Neural crest cell (in vitro differentiated cells): ENCODE measurements at places on chromosomes 6 and 20.

- no peak for DNase-seq
Measured at GRCh38 chr20:57679113-57679512, 30.7 kb downstream of the PMEPA1 start.

GRCh38 chr6:36751091-36751490 is 53.5 kb downstream of the RAB44 start:
- no peak for DNase-seq

- peak; percentile 38 for DNase-seq
Measured at GRCh38 chr6:136317021-136317694, 27.5 kb upstream of the BCLAF1 start.

DNA sequence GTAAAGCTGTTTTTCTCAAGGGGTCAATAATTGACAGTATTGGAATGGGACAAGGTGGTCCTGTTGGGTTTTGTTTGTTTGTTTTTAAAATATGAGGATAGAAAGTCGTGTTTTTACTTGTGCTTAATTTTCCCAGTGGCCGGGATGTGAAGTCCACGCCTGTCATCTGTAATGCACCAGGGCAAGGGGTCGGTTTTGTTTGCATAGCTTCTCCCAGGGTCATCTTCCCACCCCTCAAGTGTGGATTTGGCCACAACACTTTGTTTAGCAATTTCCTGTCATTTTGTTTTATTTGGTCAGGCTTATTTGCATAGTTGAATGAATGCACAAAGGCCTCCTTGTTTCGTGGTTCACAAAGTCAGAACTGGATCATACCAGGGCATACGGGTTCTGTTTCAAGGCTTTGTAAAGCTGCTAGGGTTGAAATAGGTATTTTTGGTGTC is 29.8 kb downstream of the SYNJ2 start:
- DNase-seq: no peak

- no peak for DNase-seq
Measured at GRCh38 chr6:109794201-109794923, 103.3 kb downstream of the FIG4 start.

DNA sequence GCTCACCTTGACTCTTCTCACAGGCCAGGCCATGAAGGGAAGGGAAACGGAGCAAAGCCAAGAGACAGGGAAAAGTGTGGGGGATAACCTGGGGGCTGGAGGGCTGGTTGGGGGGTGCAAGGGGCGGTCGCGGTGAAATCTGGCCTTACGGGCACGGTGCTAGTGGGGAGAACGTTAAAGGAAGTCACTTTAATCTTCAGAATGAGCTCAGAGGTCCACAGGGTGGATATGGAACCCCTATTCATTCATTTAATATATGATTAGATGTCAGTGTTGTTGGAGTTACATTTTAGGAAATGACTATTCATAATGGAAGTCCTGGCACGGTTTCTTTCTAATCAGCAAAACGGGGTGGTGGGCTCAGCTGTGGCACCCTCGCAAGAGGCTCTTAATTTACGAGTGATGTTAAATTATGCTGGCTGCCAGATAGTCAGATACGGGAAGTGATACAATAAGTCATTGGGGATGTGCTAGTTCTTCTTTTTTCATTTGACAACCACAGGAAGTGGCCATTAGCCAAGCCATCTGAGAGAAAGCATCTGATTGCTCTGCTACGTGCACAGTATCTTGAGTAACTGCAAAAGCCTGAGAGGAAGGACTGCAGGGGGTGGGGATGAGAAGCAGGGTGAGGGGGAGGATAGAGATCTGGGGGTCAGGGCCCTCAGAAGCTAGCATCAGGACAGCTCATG is 253.0 kb downstream of the QKI start:
- DNase-seq: no peak

- DNase-seq: no peak
Measured at GRCh38 chr6:6650839-6651238, 62.3 kb downstream of the LY86 start.

DNA sequence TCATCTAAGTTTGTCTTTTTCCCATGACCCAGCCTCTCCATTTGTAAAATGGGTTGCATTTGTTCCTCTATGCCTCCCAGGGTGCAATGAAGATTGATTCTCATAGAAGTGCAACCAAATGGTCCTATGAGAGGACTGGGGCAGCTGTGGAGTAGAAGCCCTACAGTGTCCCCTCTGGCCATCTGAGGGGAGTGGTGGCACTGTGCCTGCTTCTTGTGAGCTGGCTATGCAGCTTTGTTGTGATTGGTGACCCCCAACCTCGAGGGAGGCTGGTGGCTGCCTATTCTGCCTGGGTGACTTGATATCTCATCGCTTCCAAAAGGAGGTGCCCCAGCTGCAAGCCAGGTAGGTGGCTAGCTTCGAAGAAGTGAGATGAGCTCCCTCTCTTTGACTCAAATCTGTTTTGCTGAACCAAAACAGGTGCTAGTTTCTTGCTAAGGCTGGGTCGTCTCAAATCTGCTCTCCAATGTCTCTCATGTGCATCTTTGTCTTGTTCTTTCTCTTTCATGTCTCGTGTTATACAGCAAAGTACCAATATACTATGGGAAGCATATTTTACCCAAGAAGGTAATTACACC is 33.9 kb downstream of the TXLNB start:
- DNase-seq: no peak

GRCh38 chr6:114080891-114081510 is 110.1 kb upstream of the HDAC2 start:
- DNase-seq: no peak

- no peak for DNase-seq
Measured at GRCh38 chr6:57324538-57324937, 7.1 kb downstream of the PRIM2 start.

DNA sequence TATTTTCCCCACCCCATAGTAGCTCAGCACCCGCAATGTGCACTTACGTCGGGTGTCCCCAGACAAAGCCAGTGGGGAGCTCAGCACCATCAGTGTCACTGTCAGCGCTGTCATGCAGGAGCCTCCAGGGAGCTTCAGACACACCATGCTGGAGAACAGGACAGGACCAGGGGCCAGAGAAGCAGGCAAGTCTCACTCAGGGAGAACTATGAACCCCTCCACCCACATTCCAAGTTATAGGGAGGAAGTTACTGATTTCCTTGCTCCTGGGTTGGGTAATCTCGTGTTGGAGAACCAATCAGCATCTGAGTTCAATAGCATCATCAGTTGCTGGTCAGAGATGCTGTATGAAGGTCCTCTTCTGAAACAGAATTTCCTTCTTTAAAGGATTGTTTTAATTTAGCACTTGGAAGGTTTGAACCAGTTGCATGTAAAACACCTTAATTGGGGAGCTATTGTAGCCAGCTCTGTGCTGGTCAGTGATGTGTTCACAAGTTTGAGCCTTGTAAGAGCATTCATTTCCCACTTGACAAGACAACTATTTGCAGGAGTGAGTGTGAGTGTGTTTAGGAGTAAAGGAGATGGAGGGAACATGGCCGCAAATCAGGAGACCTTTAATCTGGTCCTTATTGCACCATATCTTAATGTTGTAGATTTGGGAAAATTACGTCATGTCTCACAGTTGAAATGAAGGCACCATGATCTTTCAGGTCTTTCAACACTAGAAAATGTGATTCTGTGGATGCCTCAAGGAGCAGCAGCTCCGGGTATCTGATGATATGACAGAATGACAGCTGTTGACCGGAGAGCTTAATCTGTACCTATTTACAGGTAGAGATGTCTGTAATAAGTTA is at the start of gene HLA-DRB1:
Gene HLA-DRB1 (minus strand): TSS at position 253 of the 854 bp plus-strand sequence. CDS start 106 bp downstream, at position 147.
- DNase-seq: no peak

GRCh38 chr20:1909097-1909496 is 13.9 kb downstream of the SIRPA start:
- DNase-seq: no peak

DNA sequence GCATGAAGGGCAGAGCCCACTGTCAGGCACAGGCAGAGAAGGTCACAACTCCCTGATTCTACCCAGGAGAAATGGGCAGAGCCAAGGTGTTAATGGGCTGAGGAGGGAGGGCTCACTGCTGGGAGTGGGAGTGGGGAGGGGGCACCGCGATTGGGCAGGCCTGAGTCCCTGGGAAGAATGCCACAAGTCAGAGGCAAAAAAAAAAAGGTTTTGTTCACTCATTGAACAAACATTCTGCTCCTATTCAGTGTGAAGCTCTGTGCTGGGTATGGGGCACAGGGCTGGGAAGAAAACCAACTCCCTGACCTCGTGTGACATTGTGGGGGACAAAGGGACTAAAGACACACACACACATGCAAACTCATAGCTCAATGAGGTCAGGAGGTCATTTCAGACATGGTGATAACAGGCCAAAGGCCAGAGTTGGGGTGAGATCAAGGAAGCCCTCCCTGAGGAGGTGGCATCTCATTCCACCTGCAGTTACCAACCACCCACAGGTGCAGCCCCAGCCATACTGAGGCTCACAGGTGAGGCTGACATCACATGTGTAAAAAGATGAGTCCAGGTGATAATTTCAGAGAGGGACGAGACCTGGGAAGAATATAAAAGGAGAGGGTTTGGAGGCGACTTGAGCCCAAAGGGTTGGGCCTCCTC is 3.2 kb upstream of the PMEPA1 start:
- DNase-seq: no peak

- no peak for DNase-seq
Measured at GRCh38 chr6:23418095-23418494, 707.9 kb upstream of the NRSN1 start.

DNA sequence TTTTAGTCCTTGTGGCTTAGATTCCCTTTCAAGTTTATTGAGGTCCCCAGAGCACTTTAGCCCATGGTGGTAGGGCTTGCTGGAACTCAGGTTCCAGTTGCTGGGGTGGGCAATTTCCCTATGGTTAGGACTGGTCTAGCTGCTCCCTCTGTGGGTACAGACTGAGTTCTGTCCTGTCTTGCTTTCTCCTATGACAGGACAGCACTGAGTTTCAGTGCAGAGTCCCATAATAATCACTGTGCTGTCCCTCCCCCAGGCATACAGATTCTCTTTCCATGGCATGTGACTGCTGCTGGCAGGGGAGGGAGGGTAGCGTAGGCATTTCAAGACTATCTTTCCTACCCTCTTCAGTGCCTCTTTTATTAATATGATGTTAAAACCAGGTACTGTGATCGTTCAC is 17.1 kb upstream of the ERVFRD-1 start:
- no peak for DNase-seq

- no peak for DNase-seq
Measured at GRCh38 chr6:33882154-33882553, 78.4 kb upstream of the MLN start.

GRCh38 chr20:47574616-47575364 is 73.1 kb downstream of the NCOA3 start:
- no peak for DNase-seq

DNA sequence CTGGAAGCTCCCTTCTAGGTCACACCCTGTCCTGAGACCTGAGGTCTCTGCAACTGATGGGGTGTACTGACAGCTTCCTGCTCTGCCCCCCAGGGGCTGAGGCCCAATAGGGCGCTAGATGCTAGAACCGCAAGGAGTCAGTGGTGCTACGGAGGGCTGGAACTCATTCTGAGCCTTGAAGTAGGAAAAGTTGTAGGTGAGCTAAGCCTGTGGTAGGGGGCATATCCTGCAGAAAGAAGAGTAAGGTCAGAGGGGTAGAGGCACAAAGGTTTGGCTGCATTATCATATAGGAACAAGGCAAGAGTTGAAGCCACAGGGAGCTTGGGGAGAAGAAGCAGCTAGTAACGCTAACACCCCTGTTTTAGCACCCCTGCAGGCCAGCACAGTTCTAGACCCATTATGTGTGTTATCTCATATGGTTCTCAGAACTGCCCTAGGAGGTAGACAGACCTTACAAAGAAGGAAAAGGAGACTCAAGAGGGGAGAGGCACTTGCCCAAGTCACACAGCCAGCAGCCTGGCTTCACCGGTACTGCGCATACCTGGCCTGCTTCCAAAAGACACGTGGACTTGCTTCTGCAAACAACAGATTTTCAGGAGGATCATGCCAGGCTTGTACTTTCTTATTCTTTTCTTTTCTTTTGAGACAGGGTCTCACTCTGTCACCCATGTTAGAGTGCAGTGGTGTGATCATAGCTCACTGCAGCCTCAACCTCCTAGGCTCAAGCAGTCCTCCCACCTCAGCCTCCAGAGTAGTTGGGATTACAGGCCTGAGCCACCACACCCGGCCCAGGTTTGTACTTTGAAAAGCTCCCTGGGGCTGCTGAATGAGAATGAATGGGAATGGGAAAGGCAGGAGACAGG is 156.1 kb downstream of the MRPL14 start:
- DNase-seq: no peak

- DNase-seq: no peak
Measured at GRCh38 chr6:159981403-159982245, 12.7 kb downstream of the IGF2R start.

DNA sequence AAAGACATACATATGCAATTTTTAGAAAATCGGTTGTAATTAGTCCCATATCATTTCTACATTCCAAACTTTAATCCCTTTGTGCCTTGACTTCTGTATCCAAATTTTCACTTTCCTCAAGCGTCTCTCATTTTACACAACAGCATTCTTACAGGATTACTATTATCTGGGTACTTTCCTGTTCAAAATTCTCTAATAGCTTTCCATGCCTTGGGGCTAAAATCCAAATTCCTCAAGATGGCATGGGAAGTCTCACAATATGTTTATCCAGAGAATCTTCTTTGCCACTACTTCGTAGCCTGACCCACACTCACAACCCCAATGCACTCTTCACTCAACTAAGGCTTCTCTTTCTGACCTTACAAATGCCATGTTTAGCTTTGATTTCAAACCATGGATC is 125.0 kb downstream of the TBX18 start:
- no peak for DNase-seq

GRCh38 chr6:24743265-24743943 is 24.4 kb upstream of the C6orf62 start:
- no peak for DNase-seq

GRCh38 chr20:24350923-24351368 is 118.5 kb upstream of the SYNDIG1 start:
- DNase-seq: no peak

DNA sequence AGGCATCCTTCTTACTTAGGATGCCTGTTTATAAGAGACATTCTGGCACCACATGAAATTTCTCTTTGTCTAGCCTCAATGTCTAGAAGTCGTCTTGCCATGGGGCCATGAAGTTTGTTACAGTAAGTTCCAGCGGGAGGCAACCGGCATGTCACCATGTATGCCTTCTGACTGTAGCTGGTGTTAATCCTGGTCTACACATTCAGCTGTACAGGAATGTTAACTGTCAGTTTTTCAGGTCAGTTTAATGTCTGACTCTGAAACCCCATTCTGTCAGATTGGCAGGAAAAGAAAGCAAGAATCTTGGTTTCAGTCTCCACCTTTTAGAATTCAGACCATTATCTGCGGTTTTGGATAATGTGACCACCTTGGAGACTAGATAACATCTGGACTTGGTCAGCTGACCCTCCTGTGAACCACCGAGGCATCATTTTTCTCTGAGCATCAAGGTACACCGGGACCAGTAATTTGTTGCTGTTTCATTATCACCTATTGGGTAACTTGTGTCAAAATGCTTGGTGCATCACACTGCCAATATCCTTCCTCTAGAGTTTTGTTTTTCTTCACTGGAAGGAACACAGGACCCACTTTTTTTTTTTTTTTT is 228.7 kb downstream of the DOK5 start:
- no peak for DNase-seq

- DNase-seq: no peak
Measured at GRCh38 chr6:54800050-54800600, 46.4 kb upstream of the FAM83B start.

GRCh38 chr20:32911355-32911754 is 52.6 kb downstream of the EFCAB8 start:
- DNase-seq: no peak
